NCI-H69 (cell line): ENCODE measurements at places on chromosomes 5 and 9.
A peak's percentile ranks its signal among the peaks of the same experiment; 100 is the strongest.

- DNase-seq = peak; percentile 20
Measured at GRCh38 chr5:169803077-169803981, 166.3 kb downstream of the DOCK2 start.

DNA sequence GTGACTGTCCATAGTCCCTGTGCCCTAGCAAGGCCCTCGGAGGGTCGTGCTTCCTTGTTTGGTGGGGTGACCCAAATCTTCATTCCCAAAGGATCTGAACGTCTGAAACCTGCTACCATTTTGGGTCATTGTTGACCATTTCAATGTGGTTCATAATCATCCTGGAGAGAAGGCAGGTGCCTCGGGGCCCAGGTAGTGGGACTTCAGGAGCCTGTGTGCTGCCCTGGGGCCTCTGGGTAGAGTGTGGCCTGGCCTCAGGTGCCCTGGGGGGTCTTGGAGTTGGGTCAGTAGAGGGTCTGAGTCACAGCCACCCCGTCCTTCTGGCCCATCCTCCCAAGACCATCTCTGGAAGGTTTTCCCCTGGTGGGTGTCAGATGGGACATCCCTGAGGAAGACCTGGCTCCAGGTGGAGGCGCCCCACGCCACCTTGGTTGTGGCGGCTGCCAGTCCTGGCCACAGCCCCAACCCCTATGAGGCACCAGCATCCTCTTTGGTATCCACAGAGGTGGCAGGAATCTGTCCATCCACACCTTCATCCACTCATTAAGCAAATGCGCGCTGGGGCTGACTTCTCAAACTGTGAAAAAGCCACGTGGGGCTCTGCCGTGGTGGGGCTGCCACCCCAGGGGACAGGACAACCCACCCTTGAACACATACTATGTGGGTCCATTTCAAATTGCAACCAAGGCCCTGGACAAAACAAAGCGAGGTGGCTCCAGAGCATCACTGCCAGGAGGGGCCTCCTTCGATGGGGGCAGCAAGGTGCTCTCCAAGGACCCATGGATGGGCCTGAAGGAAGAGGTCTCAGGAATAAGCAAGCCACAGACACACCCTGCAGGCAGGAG is 41.6 kb upstream of the FCN1 start:
- DNase-seq = no peak

GRCh38 chr9:38278457-38278856 is 114.0 kb upstream of the ALDH1B1 start:
- no peak for DNase-seq

GRCh38 chr5:113615708-113616107 is 102.2 kb downstream of the YTHDC2 start:
- no peak for DNase-seq

GRCh38 chr5:158682631-158683030 is 417.1 kb downstream of the EBF1 start:
- no peak for DNase-seq

GRCh38 chr9:135920973-135921585 is 13.7 kb upstream of the CAMSAP1 start:
- DNase-seq = no peak

- no peak for DNase-seq
Measured at GRCh38 chr5:169545762-169546161, 37.8 kb upstream of the SPDL1 start.

DNA sequence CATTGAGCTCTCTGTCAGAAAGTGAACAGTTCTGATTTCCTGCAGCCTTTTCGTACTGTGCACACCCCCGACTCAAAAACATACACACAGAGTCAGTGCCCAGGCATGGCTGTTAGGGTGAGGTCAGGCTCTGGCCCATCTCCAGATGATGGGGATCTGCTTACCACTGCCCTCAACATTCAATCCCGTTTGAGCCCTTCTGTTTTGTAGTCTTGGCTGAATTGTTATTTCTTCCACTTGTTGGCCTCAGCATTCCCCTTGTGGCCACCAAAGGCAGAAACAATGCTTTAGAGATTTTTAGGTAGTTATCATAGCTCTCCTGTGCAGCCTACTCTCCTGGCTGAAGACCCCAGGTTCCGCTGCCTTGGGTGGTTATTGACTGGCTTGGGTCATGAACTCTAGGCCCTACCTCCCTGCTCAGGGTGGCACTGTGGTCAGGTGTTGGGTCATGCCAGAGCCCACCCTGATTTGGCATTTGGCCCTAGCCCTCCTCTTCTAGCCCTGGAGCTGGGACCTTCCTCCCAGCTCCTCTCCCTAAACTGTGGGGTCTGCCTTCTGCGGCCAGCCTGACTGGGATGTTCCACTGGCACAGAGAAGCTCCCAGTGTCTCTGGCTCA is 7.8 kb upstream of the MYOZ3 start:
- DNase-seq = no peak

DNA sequence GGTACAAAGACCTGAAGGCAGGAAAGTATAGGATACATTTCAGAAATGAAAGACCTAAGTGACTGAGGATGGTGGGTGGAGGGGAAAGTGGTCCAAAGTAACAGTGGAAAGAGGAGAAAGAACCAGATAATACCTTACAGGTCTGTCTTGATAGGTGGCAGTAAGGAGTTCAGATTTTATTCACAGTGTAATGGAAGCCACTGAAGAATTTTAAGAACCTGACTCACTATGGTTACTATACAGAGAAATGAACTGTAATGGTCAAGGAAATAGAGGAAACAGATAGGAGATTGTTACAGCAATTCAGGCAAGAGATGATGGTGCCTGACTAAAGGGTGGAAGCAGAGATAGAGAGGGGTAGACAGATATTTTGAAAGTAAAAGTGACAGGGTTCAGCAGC is 46.5 kb downstream of the EPB41L4A start:
- DNase-seq = peak; percentile 19

DNA sequence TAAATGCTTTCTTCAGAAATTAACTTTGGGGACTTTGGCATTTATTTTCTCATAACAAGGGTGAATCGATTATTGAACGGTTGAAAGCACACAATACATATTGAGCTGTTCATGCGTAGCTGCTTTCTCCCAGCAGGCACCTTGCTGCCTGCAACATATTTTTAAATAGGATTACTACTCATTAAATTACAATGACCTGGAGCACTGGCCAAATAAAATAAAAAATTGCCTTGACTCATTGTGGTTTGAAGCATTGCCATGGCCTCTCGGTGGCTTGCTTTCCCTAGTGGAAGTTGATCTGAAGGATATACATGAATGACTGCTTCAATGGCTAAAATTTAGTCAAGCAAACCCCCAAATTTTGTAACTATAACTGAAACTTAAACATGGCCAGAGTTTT is 181.6 kb upstream of the NUDT12 start:
- DNase-seq = no peak

- no peak for DNase-seq
Measured at GRCh38 chr9:84754461-84754860, 84.9 kb downstream of the NTRK2 start.

GRCh38 chr9:103574056-103574455 is 520.1 kb upstream of the SMC2 start:
- DNase-seq = no peak

GRCh38 chr5:117942861-117943519 is 1045.4 kb downstream of the DTWD2 start:
- no peak for DNase-seq

- no peak for DNase-seq
Measured at GRCh38 chr5:7546555-7546954, 150.6 kb downstream of the ADCY2 start.

GRCh38 chr5:120926471-120926870 is 462.4 kb downstream of the PRR16 start:
- DNase-seq = no peak

DNA sequence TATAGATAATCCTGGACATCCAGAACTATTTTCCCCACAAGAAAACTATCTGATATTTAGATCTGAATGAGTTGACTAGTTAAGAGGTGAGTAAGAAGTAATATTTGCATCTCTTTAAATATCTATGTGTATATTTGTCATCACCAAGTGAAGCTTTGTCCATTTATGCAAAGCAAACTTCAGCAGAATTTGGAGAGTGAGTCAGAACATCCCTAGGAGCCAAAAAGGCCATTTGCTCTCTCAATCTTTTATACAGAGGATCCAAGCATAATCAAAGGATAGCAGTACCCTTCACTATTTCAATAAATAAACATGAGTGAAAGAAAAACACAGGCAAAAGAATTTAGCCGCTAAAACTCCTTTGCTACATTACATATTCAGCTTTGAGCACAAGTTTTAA is 454.4 kb downstream of the NR2F1-AS1 start:
- DNase-seq = no peak

- DNase-seq = no peak
Measured at GRCh38 chr5:37198842-37199241, 50.3 kb downstream of the CPLANE1 start.

DNA sequence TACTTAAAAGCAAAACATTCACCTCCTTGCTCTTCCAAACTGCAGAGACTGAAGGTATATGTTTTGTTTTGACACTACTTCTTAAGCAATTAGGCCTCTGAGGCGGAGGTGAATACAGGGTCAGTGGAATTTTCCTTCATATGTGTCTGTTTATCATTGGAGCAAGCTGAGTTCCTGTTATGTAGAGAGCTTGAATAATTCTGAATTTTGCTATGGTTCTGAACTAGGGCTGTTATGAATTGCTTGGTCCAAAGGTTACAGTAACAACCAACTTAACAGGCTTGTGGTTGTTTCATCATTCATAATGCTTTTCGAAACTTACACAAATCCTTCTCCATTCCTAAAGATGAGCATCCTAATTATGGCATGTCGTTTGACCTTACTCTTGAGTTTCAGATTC is 444.6 kb upstream of the MEF2C start:
- no peak for DNase-seq
